ENCODE measurements at places on chromosomes 13 and 19.

GRCh38 chr13:31686670-31687425 is 52.5 kb upstream of the RXFP2 start:
- DNase-seq, result no peak

- no peak for DNase-seq
Measured at GRCh38 chr19:55702131-55702627, 27.2 kb downstream of the EPN1 start.

DNA sequence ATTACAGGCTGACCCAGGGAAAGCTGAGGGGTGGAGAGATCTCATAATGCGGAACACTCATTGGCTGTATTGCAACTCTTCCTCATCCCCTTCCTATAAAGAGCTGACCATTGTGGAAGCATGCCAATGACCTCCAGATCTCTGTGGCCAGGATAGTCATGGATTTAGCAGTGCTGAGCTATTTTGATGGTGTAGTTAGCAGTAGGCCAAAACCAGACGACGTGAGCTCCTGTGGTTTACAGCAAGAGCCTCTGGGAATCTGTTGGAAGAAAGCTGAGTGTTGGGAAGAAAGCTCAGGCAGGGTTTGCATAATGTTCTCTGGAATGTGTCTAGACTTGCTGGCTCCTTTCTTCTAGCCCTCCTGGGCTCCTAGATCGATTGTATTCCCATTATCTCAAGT is 187.5 kb upstream of the GPC6 start:
- no peak for DNase-seq

DNA sequence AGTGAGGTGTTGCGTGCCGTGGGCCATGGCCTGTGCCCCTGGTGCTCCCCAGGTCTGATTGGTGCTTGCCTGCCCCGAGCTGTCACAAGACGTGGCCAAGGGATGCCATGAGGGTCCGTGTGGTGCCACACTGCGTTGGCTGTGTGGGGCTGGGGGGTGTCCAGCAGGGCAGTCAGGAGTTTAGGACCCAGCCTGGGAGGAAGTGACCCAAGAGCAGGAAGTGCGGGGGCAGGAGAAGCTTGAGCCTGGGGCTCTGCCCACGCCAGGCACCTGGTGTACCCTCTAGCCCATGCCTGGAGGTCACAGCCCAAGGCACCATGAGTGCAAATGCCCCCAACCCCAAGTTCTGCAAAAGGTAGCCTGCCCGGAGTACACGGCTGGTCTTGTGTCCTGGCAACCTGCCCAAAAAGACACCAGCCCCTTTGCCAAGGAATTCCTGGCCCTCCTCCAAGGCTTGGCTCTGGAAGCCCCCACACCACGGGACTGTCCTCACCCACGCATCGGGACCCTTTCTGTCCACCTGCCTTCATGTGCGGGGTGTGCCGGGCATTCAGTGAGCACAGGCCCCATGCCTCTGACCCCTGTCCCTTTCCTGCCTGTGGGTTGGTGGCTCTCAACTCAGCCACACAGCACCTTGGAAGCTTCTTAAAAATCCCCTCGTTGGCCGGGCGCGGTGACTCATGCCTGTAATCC is 24.9 kb downstream of the MPND start:
- DNase-seq, result no peak

- no peak for DNase-seq
Measured at GRCh38 chr19:16645140-16645539, 14.8 kb downstream of the SMIM7 start.
